Activated CD8-positive, alpha-beta T cell treated with anti-CD3 and anti-CD28 coated beads for 36 hours (primary cell): ENCODE measurements at places on chromosomes 1 and 21. TPM values are rescaled to one million over a fixed set of nuclear protein-coding genes. Genes with fewer than 3 reads are reported as not detected.

DNA sequence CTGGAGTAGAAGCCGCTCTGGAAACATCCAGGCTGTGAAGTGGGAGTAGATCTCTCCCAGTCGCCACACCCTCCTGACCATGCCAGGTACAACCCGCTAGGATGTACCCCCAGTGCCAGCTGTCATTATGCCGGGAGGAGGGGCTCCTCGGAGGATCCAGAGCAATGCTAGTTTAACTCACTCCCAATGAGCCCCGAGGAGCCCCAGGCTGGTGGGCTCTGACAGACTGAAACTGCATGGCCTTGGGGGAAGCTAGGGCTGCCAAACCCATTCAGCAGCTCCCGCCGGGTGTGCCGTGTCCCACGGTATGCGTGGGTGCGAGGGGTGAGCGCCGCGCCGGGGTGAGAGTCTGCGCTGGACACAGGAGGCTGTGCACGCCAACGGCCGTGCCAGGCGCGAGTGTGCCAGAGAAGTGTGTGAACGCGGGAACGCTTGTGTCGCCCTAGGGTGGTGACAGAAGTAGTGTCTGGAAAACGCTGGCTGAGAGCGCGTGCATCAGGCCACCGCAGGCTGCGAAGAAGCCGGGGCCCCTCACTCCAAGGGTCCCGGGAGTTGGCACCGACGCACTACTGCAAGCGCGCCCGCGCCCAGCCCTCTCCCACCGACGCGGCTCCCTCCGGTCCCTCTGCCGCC lies 177.1 kb upstream of the EDN2 start:
- peak overlapping the region; percentile 96 for H3K4me3 ChIP-seq
- peak overlapping the region; percentile 89 for H3K27ac ChIP-seq
- H3K36me3 ChIP-seq, result peaks cover 41% of the 10 kb centered on the region
- peak; percentile 46 for DNase-seq
- H3K4me1 ChIP-seq, result peaks cover 73% of the 10 kb centered on the region

- H3K27me3 ChIP-seq, result no peaks in the 10 kb centered on the region
- H3K4me3 ChIP-seq, result no peak overlapping the region
- H3K27ac ChIP-seq, result no peak overlapping the region
- no peaks in the 10 kb centered on the region for H3K4me1 ChIP-seq
Observed at GRCh38 chr21:23496729-23497128, 2110.6 kb downstream of the MRPL39 start.

DNA sequence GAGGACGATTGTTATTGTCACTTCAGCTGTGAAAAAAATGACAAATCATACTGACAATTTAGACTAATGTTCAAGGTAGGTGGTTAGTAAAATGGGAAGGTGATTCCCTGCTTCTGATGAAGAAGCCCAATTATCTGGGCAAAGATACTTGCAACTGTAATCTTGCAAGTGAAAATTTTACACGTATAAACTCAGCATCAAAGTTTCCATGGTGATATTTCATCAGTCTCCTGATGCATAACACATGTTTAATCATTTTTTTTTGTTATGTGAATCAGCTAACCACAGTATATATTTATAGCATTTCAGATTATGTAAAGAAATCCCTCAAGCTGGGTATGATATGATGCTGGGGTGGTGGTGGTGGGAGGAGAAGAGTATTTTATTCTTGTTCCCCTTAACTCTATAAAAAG lies 16.4 kb upstream of the KCNK1 start:
- H3K27me3 ChIP-seq, result peaks cover 14% of the 10 kb centered on the region
- H3K36me3 ChIP-seq, result no peaks in the 10 kb centered on the region
- peaks cover 11% of the 10 kb centered on the region for H3K4me1 ChIP-seq
- no peak overlapping the region for H3K27ac ChIP-seq
- DNase-seq, result no peak

DNA sequence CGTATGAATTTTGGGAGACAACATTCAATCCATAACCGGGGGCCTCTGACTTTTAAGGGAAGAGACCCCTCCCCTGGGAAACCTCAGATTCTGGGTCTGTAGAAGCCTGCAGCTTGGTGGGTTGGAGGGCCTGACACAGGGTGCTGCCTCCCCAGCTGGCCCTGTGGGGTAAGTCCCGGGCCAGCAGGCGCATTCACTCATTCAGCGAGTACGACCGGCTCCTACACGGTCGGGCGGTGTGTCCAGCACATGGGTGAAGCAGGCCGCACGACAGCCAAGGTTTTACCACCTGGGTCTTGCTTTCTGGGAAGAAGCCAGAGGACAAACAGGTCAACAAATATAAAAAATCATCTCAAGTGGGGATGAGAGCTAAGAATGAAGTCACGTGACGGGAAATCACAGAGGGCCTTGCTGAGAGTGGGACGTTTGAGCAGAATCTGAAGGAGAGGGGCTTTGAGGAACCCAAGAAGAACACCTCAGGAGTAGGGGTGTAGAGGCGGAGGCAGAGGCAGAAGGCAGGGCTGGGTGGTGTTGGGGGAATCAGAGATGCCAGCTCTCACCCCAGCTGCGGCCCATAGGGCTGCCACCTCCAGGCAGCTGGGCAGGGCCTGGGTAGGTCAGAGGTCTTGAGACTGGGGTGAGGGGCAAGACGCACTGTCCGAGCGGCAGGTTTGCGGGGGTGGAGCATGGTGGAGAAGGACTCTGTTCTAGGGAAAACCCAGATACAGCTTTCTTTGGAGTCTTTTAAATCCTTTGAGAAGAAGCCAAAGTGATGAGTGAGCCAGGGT lies 333.3 kb upstream of the VAMP3 start:
- no peak for DNase-seq
- H3K36me3 ChIP-seq, result no peaks in the 10 kb centered on the region
- no peaks in the 10 kb centered on the region for H3K4me1 ChIP-seq
- no peak overlapping the region for H3K27ac ChIP-seq
- H3K4me3 ChIP-seq, result no peak overlapping the region

Gene OR14K1
- total RNA-seq, result not detected

GRCh38 chr1:25626018-25626417 lies 9.4 kb downstream of the MAN1C1 start:
- H3K27ac ChIP-seq, result no peak overlapping the region
- no peaks in the 10 kb centered on the region for H3K27me3 ChIP-seq
- no peak overlapping the region for H3K4me3 ChIP-seq
- peaks cover 70% of the 10 kb centered on the region for H3K4me1 ChIP-seq
- peaks cover 3% of the 10 kb centered on the region for H3K36me3 ChIP-seq

DNA sequence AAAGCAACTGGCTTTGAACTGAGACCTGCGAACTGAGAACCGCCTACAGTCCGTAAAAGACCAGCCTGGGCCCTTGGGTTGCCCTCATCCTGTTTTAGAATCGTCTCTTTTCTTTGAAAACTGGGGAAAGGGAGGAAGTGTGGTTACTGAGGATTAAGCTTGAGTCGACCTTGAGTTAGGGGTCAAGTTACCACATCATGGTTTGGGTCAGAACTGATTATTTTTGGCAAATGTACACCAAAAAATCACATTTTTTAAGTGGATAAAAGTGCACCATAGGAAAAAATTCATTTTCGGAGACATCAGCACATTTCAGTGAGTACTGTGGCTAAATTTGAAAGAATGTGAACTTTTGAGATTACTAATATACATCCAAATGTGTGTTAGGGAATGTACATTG lies 76.9 kb upstream of the KAZN start:
- no peaks in the 10 kb centered on the region for H3K36me3 ChIP-seq
- H3K4me1 ChIP-seq, result no peaks in the 10 kb centered on the region
- no peak for DNase-seq
- H3K27me3 ChIP-seq, result peaks cover 7% of the 10 kb centered on the region
- H3K27ac ChIP-seq, result no peak overlapping the region
- no peak overlapping the region for H3K4me3 ChIP-seq

DNA sequence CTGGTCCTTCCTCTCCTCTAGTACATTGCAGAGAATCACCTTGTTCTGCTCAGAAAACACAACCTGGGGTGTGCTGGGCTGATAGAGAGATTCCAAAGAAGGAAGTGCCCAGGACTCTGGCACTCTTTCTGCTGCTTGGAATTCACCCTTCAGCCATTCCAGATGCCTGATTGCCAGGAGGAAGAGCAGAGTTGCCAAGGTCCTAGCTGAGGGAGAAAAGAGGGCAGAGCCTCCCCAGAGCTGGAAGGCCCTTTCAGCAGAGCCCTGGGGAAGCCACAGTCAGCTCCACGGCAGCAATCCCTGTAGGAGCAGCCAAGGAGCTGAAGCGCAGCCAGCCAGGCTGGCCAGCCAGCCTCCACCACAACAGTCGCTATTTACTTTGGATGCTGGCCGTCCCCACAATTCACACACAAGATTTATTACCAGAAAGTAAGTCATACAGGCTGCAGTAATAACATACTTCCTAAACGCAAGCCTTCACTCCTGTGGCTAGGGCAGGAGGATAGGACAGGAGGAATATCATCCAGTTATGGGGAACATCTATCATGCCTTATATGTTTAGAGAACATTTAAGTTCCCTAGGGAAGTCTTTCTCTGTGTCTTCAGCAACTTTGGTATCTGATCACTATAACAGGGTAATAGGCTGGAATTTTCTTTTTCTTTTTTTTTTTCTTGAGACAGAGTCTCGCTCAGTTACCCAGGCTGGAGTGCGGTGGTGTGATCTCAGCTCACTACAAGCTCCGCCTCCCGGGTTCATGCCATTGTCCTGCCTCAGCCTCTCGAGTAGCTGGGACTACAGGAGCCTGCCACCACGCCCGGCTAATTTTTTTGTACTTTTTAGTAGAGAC lies 36.6 kb upstream of the SLC44A3 start:
- no peak overlapping the region for H3K27ac ChIP-seq
- H3K4me3 ChIP-seq, result no peak overlapping the region
- peaks cover 2% of the 10 kb centered on the region for H3K27me3 ChIP-seq
- no peak for DNase-seq
- no peaks in the 10 kb centered on the region for H3K4me1 ChIP-seq
- H3K36me3 ChIP-seq, result no peaks in the 10 kb centered on the region

- H3K27me3 ChIP-seq, result no peaks in the 10 kb centered on the region
- H3K4me3 ChIP-seq, result no peak overlapping the region
- no peaks in the 10 kb centered on the region for H3K4me1 ChIP-seq
Observed at GRCh38 chr1:71222668-71223067, 141.8 kb upstream of the ZRANB2 start.

Gene LORICRIN
- total RNA-seq, result not detected

DNA sequence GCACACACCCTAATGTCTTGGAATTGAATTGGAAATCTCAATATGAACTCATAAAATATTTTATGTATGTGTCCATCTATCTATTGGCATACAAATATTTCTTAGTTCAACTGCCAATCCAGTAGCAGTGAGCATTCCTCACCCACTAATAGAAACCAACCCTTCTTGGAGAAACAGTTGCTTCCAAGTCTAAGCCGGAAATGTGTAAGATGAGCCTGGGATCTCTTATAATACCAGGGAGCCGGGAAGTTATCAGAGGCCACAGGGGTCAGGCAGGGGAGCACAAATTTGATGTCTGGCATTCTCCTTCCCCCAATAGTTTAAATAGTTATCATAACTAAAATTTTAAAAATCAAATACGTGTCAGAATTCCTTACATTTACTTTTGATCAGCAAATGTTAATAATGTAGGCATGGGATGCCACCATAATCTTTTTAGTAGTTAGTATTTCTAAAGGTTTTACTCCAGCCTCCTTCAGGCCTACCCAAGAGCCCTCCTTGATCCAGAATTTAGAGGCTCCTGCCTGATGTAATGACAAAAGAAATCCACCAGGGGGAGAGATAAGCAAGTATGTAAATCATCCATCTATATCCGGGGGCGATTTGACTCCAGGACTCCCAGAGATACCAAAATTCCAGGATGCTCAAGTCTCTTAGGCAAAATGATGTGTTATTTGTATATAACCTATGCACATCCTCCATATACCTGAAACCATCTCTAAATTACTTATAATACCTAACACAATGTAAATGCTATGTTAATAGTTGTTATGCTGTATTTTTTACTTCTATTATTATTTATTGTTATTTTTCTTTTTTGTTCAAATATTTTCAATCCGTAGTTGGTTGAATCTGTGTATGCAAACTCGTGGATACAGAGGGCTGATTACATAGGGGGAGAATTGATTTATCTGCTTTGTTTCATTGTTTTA lies 218.7 kb upstream of the COA6 start:
- peak; percentile 20 for DNase-seq
- peaks cover 12% of the 10 kb centered on the region for H3K27me3 ChIP-seq
- no peak overlapping the region for H3K27ac ChIP-seq
- no peak overlapping the region for H3K4me3 ChIP-seq
- H3K36me3 ChIP-seq, result no peaks in the 10 kb centered on the region

GRCh38 chr1:66330722-66331141 lies 203.2 kb upstream of the SGIP1 start:
- peaks cover 32% of the 10 kb centered on the region for H3K36me3 ChIP-seq
- H3K4me3 ChIP-seq, result peak overlapping the region; percentile 57
- peak overlapping the region; percentile 90 for H3K27ac ChIP-seq
- H3K27me3 ChIP-seq, result no peaks in the 10 kb centered on the region
- no peak for DNase-seq

GRCh38 chr1:74715806-74716205 lies 17.0 kb downstream of the CRYZ start:
- H3K36me3 ChIP-seq, result peaks cover 2% of the 10 kb centered on the region
- no peaks in the 10 kb centered on the region for H3K27me3 ChIP-seq
- H3K27ac ChIP-seq, result no peak overlapping the region
- no peaks in the 10 kb centered on the region for H3K4me1 ChIP-seq
- H3K4me3 ChIP-seq, result no peak overlapping the region

GRCh38 chr1:171180670-171181069 lies 4.4 kb upstream of the FMO2 start:
- H3K4me1 ChIP-seq, result no peaks in the 10 kb centered on the region
- no peak for DNase-seq
- no peaks in the 10 kb centered on the region for H3K36me3 ChIP-seq
- no peak overlapping the region for H3K4me3 ChIP-seq

DNA sequence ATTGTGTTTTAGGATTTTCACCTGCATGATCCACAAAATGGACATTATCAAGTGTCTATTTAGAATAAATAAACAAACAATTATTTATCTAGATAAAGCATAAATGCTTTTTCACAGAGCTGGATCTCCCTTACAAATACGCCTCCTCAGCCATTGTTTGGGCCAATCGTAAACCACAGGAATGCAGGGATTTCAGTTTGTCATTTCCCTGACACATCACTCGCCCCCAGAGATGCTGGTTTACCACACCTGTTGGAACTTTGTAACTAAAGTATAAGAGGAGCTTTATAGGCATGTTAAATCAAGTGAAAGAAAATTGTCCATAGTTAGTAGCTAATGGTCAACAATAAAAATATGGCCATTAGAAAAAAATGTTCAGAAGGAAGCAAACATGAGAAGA lies 40.3 kb downstream of the GPR88 start:
- no peaks in the 10 kb centered on the region for H3K36me3 ChIP-seq
- H3K27ac ChIP-seq, result no peak overlapping the region
- peaks cover 8% of the 10 kb centered on the region for H3K4me1 ChIP-seq
- no peak overlapping the region for H3K4me3 ChIP-seq

- no peaks in the 10 kb centered on the region for H3K36me3 ChIP-seq
- H3K4me3 ChIP-seq, result no peak overlapping the region
- no peak overlapping the region for H3K27ac ChIP-seq
- H3K4me1 ChIP-seq, result peaks cover 24% of the 10 kb centered on the region
Observed at GRCh38 chr1:228812961-228813360, 77.7 kb downstream of the RHOU start.

GRCh38 chr1:147413110-147413605 lies 128.1 kb upstream of the BCL9 start:
- H3K4me1 ChIP-seq, result no peaks in the 10 kb centered on the region
- no peak for DNase-seq
- H3K27ac ChIP-seq, result no peak overlapping the region
- peaks cover 17% of the 10 kb centered on the region for H3K27me3 ChIP-seq
- no peaks in the 10 kb centered on the region for H3K36me3 ChIP-seq
- H3K4me3 ChIP-seq, result no peak overlapping the region
